ENCODE measurements at places on chromosomes 11 and 22.

- DNase-seq, result no peak
These were observed 11.3 kb downstream of the PHLDA2 start for GRCh38 chr11:2917842-2918490.

GRCh38 chr11:103042161-103042560 lies 49.8 kb downstream of the DCUN1D5 start:
- no peak for DNase-seq

GRCh38 chr11:99554232-99554903 lies 533.6 kb downstream of the CNTN5 start:
- DNase-seq, result no peak

- no peak for DNase-seq
These were observed 8.0 kb upstream of the MS4A10 start for GRCh38 chr11:60777106-60777505.

- no peak for DNase-seq
These were observed 126.3 kb downstream of the FEZ1 start for GRCh38 chr11:125369808-125370207.

DNA sequence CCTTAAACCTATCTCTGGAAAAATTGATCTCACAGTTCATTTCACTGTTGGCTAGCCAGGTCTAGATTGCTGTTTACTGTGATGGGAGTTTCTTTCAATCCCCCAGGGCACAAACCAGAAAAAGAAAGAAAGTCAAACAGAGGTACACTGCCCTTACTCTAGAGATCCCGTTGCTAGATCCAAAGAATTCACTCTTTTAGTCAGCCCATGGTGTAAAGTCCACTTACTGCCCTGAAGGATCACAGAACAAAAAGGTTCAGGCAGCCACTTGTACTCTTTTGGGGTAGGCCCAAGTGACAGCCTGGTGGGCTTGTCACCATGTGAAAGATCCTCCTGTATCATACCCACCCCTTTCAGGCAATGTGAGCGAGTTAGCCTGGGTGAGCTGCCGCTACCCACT lies 162.6 kb upstream of the CCDC179 start:
- DNase-seq, result no peak

DNA sequence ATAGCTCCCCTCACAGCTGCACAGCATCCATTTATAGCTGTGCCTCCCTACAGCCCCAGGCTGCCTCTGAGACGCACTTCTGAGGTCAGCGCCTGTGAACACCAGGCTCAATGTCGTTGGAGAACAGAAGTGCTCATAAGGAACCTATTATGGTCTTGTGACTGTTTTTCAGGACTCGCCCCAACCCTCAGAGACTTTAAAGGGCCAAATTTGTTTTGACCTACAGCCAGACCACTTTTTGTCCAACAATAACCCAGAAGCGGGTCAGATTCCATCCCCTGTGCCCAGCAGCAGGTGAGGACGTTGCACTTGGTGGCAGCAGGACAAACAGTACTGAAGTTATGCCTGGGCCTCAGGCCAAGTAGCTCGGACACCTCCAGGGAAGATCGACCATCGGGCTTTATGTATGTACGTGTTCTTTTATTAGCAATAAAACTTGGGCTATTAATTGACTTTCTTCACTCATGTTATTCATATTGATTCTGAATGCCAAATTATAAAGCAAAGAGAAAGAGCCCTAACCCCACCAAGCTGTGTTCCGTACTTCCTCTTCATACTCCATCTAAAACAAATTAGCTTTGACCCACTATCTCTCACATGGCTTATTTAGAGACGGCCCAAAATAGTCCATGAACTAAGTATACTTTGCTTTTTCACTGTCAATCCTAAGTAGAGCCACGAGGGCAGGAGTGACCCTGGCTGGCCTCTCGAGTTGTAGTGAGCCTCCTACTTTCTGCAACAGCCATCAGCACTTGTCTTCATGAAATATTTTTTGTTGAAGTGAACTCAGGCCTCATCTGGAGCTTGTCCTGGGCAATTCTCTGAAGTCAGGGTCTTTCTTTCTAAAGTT lies 92.3 kb upstream of the PAX6 start:
- DNase-seq, result no peak

DNA sequence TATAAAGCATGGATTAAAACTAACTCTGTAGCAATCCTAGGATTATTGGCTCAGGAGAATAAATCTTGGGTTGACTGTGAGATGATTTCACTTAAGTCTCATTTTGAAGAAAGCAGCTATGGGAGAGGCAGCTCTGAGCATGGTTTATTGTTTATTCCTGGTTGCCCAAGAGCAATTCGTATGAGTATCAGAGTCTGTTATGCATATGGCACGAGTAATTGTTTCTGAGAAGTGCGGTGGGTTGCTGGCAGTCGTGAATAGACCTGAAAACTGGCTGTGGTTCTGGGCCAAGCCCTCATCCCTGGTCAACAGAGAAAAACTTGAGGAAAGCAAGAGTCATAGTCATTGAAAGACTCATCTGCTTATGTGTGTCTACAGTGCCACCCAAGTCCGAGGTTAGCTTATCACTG lies 26.8 kb downstream of the DIXDC1 start:
- no peak for DNase-seq

GRCh38 chr11:132158091-132158490 lies 787.7 kb downstream of the NTM start:
- DNase-seq, result no peak

DNA sequence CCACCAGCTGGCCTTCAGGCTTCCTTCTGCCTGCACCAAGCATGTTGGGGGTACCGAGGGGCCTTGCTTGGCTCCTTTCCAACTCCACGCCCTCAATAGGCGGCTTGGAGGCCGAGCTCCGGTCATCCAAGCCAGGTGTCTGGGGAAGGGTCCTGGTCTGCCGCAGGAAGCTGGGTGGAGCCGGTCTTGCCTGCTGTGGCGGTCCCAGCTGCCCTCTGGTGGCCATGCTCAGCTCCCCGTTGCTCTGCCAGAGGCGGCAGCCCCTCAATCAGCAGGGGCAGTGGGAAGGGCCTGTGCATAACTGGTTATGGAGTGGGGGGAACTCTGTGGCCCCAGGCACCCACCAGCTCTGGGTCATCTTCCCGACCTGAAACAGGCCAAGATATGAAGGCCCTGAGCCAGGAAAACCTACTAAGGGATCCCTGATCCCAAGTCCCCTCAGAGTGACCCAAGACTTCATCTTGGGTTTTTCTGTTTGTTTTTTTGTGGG lies 3.2 kb downstream of the ARVCF start:
- peak; percentile 66 for DNase-seq

DNA sequence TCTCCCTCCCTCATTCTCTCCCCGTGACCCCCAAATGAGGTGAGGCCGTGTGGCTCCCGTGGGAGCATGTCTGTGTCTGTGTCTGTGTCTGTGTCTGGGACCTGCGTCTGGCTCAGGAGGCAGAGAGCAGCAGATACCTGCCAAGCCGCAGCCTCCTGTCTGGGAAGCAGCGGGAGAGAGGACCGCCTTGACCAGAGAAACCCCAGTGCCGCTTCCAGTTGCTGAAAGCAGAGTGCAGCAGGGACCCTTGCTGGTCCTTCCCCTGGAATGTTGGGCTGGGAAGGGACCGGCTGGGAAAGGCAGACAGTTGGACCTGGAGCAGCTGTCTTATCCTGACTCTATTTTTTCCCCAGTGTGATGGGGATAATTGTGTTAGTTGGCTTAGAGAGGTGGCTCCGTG lies 525 bp downstream of the CSDC2 start:
- DNase-seq, result peak; percentile 61

- DNase-seq, result no peak
These were observed 10.0 kb upstream of the RRM1 start for GRCh38 chr11:4084406-4085125.

- peak; percentile 27 for DNase-seq
These were observed 2.0 kb upstream of the KRTAP5-10 start for GRCh38 chr11:71563406-71563805.

- no peak for DNase-seq
These were observed 114.3 kb upstream of the ZC3H12C start for GRCh38 chr11:109978895-109979294.

GRCh38 chr11:11192541-11192940 lies 160.5 kb downstream of the CSNK2A3 start:
- DNase-seq, result no peak

GRCh38 chr11:43360361-43361032 lies 1.8 kb downstream of the TTC17 start:
- DNase-seq, result peak; percentile 5

GRCh38 chr11:95359341-95359663 lies 128.3 kb upstream of the SESN3 start:
- DNase-seq, result no peak

GRCh38 chr11:2269601-2270321 lies 627 bp downstream of the ASCL2 start:
- peak; percentile 16 for DNase-seq

DNA sequence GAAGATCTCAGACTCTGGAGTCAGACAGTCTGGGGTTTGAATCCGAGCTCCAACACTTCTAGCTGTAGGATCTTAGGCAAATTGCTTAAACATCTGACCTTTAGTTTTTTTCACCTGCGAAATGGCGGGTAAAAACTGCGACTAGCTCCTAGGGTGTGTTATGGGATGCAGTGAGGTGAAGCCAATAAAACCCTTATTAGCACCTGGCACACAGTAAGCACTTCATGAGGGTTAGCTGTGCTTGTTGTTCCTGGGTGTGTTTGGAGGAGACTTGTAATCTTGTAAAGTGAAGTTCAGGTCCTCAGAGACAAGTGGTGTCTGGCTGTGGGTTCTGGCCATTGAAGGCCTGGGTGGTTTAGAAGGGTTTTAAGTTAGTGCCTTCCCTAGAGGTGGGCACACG lies 68.9 kb downstream of the ZBTB16 start:
- DNase-seq, result no peak

- no peak for DNase-seq
These were observed 43.1 kb downstream of the BMAL1 start for GRCh38 chr11:13320688-13321087.

GRCh38 chr11:77656362-77656761 lies 18.8 kb upstream of the CLNS1A start:
- no peak for DNase-seq

DNA sequence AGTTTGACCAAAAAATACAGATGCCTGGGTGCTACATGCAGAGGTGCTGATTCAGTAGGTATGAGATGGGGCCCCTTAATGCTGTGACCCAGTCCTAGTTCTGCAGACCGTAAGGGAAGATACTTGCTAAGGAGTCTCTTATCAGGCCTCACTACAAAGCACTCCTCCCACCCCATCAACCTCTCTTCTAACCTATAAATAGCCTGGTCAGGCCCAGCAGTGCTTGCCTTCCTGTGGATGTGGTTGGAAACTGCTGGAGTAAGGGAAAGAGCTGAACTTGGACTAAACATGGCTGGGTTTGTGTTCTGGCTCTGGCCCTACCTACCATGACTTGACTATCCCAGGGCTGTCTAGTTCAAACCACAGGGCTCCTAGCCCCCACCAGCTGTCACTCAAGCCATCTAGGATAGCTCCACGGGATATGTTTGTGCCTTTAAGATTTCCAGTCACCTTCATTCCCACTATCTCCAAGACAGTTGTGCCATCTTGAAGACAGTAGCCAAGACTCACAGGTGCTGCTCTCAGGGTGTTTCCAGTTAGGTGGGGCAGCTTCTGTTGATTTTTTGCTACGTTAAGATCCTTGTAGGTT lies 9.5 kb upstream of the DKK3 start:
- DNase-seq, result no peak

- DNase-seq, result no peak
These were observed 23.8 kb downstream of the YDJC start for GRCh38 chr22:21605887-21606564.

DNA sequence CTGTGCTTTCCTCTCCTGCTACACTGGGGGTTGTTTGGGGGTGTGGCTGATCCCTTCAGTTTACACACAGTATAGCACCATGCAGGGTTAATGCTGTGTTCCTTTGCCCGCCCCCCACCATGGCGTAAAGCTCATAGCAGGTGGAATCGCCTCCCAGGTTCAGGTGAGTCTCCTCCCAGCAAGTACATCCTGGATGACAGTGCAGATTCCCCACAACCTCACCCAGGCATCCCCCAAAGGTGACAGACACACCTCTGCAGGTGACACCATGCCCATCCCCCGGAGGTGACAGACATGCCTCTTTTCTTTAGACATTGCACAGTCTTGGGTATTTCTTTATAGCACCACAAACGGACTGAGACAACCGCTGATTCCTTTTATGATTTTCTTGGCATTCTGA lies 343.7 kb downstream of the BRD1 start:
- no peak for DNase-seq

DNA sequence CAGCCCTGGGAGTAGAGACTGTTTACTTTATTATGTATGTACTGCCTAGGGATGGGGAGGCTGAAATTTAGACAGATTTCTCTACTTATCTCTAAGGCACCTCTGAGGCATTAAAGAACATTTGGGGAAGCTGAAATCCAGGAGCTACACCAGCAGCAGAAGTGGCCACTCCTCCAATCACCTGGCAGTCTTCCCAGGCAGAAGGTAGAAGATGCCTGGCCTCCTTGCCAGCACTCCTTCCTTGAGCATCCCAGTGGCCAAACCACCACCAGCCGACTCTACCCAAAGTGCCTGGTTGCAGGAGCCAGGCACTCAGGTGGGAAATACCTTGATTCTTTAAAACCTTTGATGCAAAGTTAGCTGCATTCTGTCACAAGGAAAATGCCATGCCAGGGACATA lies 1.9 kb upstream of the FAT3 start:
- no peak for DNase-seq

DNA sequence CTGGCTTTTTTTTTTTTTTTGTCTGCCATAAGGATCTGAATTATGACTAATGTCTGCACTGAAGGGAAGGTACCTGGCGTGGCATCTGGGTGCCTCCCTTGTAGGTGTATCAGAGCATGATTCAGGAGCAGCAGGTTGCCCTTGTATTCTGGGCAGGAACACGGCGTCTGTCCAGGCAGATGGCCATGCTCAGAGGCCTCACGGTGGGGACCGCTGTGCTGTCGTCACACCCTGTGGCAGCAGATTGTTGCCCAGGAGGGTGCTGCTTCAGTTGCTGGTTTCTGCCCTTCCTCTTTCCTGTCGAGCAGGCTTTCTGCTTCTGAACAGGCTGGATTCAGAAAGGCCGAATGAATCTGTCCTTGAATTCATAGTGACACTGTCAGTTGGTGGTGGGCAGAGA lies 11.0 kb downstream of the ZNRF3 start:
- peak; percentile 99 for DNase-seq

- DNase-seq, result no peak
These were observed 37.2 kb downstream of the GLYATL2 start for GRCh38 chr11:58807343-58807742.

- DNase-seq, result peak; percentile 56
These were observed 44.9 kb upstream of the ARFGAP3 start for GRCh38 chr22:42901790-42902508.

DNA sequence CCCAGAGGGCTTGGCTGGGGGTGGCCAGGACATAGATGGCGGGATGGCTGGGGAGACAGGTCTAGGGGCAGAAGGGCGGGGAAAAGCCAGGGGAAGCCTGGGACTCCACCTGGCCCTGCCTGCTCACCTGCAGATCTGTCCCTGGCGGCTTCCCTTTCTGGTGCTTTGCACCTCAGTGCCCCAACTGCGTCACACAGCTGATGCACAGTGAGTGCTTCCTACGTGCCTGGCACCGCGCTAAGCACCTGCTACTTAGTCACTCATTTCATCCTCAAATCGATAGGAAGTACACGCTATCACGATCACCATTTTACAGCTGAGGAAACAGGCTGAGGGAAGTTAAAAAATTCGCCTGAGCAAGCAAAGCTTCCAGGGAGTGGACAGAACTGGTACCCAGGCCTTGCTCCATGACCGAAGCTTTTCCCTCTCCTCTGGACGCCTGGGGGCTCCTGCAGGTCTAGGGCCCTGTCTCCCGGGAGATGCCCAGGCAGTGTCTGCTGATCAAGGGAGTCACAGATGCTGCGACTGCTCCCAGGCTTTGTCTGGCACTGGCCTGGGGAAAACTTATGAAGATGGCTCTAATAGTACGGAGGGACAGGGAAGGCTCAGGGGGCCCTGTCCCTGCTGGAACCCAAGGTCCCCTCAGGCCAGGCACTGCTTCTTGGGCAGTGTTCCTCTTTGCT lies 63.0 kb upstream of the TTLL12 start:
- no peak for DNase-seq

GRCh38 chr11:44854741-44855492 lies 95.8 kb downstream of the TP53I11 start:
- DNase-seq, result no peak
